ENCODE measurements at places on chromosomes 13 and 19. TPM values are rescaled to one million over a fixed set of nuclear protein-coding genes. Genes with fewer than 3 reads are reported as not detected.

DNA sequence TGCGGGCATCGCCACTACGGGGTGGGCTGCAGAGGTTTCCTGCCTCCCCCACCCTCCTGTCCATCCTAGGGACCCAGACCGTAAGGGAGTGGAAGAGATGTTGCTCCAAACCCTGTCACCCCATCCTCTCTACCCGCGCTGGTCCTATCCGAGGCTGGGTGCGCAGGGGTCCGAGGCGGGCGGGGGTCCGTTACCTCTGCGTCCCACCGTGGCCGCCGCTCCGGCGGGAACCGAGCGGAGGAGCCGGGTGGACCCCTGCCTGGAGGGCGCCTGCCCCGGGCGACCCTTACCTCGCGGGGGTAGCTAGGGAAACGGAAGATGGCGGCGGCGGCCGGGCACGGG lies at the start of gene DGKH:
Gene DGKH (plus strand): TSS at position 307 of the 342 bp plus-strand sequence. CDS start 126 bp downstream, outside the sequence.
- no peak for DNase-seq

The DZIP1 gene
- 4.9 TPM for total RNA-seq

- no peak for DNase-seq
These were observed 140.8 kb upstream of the SERP2 start for GRCh38 chr13:44232774-44233173.

The C19orf67 gene
- total RNA-seq: not detected

DNA sequence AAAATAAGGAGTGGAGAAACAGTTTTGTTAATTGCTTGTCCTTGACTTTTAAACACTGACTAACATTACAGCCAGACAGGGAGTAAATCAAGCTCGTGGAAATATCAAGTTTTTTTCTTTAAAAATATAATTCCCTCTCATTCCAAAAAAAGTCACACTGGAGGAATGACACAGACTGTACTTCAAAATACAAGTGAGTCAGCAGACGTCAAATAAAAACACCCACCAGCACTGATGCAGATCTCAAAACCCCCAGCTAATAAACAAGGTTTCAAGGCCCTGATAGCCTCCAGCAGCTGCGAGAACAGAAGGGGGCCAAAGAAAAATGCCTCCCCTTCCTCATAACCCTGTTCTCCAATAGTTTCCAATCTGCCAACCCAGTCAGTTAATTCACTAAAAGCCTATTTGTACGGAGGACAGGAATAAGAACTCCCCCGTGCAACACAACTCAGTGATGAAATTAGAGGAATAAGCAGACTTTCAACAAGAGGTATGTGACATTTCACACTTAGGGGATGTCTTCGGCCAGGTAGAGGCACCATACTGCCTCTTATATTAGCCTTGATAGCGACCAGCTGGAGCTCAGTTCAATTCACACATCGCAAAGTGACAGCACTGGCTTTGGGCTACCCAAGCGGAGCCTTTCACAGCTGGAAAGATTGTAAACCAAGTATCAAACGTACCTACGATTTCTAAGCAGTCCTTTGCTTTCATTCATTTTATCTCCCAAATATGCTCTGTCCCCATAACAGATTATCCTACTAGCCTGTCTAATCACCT lies 561.0 kb upstream of the KLF12 start:
- no peak for DNase-seq

The POLR2I gene
- 98.7 TPM for total RNA-seq

GRCh38 chr19:16433986-16434385 lies 37.8 kb downstream of the EPS15L1 start:
- DNase-seq: no peak

The LYPD4 gene
- not detected for total RNA-seq

The SMIM24 gene
- not detected for total RNA-seq

DNA sequence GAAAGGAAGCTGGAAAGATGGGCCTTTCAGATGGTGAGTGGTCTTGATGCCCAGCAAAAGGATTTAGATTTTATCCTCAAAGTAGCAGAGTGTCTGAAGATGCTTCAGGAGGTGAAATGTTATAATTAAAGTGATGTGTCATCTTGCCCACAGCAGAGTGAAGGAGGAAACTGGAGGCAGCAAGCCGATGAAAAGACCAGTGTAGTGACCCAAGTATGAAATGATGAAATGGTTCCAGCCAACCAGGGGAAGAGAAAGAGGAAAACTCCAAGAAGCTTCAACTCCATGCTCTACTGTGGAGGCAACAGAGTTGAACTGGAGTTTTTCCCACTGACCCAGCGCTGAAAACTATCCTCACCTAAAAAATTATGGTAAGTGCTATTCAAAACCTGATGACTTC lies 66.7 kb downstream of the FOXO1 start:
- no peak for DNase-seq

The C13orf42 gene
- total RNA-seq: not detected

- no peak for DNase-seq
These were observed 1436.4 kb downstream of the UQCRFS1 start for GRCh38 chr19:27776524-27776923.

DNA sequence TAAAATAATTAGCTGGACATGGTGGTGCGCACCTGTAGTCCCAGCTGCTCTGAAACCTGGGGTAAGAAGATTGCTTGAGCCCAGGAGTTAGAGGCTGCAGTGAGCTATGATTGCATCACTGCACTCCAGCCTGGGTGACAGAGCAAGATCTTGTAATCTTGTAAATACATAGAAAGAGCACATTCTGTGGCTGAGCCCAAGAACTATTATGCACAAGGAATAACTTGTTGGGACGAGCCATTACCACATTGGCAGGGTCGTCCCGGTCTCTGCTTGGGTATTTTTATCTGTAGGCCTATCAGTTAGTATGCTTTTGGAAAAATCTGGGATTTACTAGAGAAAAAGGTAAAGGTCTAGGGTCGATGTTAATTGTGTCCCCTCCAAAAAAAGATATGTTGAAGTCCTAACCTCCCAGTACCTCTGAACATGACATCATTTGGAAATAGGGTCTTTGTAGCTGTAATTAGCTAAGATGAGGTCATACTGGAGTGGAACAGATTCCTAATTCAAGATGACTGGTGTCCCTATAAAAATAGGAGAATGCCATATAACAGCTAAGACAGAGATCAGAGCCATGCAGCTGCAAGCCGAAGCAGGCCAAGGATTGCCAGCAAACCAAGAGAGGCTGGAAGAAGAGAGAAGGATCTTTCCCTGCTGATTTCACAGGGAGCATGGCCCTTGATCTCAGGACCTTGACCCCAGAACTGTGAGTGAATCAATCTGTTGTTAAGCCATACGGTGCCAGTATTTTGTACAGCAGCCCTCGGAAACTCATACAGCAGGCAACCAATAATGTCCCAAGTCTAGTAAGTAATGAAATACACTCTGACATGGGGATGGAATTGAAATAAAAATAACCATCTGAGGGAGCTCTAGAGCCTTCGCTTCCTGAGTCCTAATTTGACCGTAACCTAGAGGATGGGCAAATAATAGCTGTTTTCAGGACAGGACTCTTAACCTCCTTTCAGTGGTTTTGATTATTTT lies 77.0 kb downstream of the TM9SF2 start:
- DNase-seq: no peak

DNA sequence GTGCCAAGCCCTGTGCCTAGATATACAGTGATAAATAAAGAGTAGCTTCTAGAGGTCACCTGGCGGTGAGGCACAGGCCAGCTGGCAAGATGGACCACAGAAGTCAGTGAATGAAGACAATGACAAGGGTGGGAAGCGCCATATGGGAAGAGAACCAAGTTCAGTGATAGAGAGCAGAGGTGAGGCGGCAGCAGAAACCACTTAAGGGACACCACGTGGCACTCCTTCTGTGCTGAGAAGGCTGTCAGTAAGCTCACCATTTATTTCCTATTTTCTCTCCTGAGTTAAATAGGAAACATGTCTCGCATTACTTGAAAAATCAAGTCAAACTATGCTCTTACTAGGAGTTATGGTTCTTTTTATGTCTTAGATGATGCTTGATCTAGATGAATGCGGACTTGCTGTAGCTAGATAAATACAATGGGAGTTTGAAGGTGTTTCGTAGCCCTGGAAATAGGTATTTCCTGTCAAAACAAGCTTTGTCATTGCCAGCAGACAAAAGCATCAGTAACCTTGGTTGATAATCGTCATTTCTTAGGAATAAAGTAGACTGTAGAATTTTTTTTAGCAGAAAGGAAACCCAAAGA lies 17.8 kb downstream of the ALOX5AP start:
- no peak for DNase-seq

DNA sequence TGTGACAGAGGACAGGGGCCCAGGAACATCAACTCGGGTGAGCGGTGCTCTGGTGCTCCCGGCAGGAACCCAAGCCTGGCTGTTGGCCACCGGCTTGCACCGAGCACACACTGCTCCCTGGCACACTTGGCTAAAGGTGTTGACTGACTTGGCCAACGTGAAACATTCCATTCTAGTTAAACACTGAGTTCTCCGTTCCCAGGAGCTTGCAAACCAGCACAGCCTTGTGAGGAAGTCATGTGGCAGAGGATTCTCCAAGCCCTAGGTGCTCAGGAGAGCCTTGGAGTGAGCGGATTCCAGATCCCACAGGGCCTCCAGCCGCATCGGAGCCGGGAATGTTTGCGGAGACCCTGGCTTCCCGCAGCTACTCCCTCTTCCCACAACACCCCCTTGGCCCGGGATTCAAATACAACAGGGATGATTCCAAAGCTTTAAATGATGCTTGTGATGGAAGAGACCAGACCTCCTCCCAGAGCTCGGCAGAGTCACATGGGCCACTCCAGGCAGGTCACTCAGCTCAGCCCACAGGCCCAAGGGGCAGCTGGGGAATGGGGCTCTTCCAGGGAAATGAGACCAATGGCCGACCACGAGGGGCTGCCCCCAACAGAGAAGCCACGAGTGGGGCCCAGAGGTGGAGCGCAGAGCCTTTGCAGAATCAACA lies 2.9 kb downstream of the C13orf46 start:
- no peak for DNase-seq

DNA sequence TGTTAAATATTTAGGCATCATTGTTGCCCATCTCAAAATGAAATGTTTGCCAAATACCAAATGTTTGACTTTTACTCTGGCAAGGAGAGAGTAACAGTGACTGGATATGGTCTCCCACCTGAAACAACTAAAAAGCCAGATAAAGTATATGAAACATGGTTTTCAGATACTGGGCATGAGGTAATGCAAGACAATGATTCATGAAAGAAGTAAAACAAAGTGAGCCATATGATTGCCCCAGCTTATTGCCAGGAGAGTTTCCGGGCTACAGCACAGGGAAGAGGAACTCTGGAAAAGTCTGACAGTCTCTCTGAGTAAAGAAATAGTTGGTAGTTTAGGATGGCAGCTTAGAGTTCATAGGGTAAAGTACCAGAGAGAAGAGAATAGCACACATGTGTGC lies 354.6 kb downstream of the DNAJC15 start:
- DNase-seq: no peak

DNA sequence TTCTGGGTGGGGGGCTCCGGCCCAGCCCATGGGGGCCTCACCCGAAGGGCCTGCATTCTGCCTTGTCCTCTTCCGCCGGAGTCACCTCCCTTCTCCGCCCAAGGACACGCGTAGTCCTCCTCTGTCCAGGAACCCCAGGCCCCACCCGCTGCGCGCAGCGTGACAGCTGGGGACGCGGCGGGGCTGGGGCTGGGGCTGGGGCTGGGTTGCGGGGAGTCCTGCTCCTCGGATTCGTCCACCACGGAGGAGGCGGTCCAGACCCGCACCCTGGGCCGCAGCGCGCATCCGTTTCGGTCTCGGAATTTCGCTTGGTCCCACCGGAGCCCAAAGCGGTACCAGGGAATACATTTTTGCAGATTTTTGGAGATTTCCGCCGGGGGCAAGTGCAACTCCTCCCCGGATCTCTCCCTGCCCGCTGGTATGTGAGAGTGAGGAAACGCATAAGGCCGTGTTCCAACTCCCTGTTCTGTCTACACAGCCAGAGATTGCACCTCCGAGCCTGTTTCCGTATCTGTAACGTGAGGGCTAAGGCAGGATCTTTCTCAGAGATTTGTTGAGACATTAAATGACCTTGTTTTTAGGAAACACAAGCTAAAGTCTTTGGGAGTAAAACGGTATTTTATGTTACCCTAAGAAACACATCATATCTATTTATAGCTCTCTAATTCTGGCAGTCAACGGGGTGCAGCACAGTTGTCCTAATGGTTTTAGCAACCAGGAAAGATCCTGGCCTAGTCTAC lies at the start of gene COX7A1:
Gene COX7A1 (minus strand): TSS at position 96 of the 740 bp plus-strand sequence. CDS start 40 bp downstream, at position 56.
- peak; percentile 86 for DNase-seq

The MCEMP1 gene
- total RNA-seq: 0.54 TPM

- no peak for DNase-seq
These were observed 22.3 kb upstream of the CLDN10 start for GRCh38 chr13:95530178-95530577.

The FREM2 gene
- total RNA-seq: 0.22 TPM

- DNase-seq: no peak
These were observed 3.4 kb downstream of the NUMBL start for GRCh38 chr19:40686882-40687524.

The KLK14 gene
- total RNA-seq: 0.32 TPM

DNA sequence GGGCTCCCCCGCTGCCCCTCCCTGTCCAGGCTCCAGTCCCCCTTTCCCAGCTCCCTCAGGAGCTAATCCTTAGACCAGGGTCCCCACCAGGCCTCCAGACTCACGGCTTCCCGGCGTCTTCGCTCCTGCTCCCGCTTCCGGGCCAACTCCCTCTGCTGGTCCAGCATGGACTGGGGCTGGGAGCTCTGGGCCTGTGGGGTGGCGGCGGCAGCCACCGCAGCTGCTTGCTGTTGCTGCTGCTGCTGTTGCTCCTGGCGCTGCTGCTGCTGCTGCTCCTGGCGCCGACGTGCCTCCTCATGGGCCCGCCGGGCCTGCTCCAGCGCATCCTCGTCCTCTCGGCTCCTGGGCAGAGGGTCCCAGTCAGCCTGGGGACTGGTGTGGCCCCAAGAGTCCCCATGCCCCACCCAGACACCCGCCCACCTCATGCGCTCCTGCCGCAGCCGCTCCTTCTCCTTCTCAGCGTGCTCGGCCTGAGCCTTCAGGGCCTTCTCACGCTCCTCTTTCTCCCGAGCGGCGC lies 6.4 kb upstream of the EPHX3 start:
- no peak for DNase-seq

DNA sequence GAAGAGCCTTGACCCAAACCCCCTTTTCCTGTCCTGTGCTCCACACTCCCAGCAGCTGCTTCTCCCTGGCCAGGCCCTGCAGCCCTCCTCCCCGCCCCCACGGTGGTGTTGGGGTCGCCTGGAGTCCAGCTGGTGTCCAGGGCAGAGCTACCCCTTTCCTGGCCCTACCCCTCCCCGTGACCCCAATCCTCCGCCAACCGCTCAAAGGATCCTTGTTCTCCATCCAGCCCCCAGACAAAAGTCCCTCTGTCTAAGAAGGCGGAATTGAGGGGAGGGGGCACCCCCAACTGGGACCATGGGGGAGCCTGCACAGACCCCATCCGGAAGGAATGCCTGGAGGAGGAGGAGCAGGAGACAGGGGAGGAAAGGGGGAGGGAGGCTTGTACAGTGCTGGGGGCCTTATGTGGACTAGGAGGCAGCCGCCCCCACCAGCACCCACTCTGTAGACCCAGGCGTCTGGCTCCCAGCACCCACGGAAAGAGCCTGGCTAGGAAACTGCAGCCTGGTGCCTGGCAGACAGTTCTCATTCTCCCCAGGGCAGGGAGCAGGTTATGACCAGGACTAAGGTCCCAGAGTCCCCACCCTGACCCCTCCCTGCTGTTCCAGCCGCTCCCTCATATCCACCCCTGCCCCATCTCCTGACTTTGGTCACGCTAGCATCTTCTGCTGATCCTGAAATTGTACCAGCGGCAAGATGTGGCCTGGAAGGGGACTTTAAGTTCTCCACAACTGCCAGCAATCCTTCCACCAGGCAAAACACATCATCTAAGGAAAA lies at the start of gene FXYD3:
Gene FXYD3 (plus strand): TSS at position 647 of the 775 bp plus-strand sequence. CDS start 3,554 bp downstream, outside the sequence.
- no peak for DNase-seq
